ENCODE measurements at places on chromosomes 5 and 9.

GRCh38 chr5:107380654-107381053 lies 290.1 kb downstream of the EFNA5 start:
- H3K27ac ChIP-seq = no peak overlapping the region
- no peaks in the 10 kb centered on the region for H3K36me3 ChIP-seq
- no peaks in the 10 kb centered on the region for H3K27me3 ChIP-seq
- no peak overlapping the region for H3K4me3 ChIP-seq

DNA sequence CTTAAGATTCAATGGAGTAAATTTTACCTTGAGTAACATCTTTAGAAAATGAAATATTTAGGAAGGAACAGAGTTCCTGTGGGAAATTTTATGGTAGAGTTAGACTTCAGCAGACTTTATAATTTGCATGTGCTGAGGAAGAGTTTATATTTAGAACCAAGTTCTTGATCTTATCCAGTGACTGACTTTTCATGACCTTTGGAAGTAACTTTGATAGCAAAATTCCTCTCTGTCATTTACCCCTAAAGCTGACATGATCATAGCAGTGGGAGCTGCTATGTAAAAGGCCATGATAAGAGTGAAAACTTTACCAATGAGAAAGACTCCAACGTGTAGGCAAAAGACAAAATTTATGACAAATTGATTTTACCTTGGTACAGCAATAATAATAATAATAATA lies 1071.8 kb upstream of the DMAC1 start:
- H3K4me3 ChIP-seq = no peak overlapping the region
- H3K36me3 ChIP-seq = no peaks in the 10 kb centered on the region
- DNase-seq = no peak
- no peaks in the 10 kb centered on the region for H3K4me1 ChIP-seq
- no peaks in the 10 kb centered on the region for H3K27me3 ChIP-seq
- H3K27ac ChIP-seq = no peak overlapping the region

DNA sequence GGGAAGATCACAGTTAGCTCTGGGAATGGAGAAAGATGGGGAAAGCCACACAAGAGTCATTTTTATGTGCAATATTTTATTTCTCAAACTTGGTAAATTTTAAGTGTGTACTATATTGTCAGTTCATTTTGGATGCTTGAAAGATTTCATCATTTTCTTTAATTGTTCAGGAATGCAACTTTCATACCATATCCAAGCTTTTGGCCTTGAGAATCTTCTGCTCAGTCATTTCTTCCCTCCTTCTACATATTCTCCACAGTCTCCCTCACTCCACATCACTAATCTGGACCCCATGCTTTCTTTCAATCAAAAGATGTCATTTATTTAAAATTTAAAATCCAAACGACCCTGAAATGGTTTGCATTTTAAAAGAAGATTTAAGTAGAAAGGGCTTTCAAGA lies 135.4 kb downstream of the FAM114A2 start:
- H3K4me1 ChIP-seq = no peaks in the 10 kb centered on the region
- no peak overlapping the region for H3K4me3 ChIP-seq
- H3K27ac ChIP-seq = no peak overlapping the region
- no peak for DNase-seq
- no peaks in the 10 kb centered on the region for H3K36me3 ChIP-seq

GRCh38 chr9:27329291-27329690 lies 32.3 kb upstream of the EQTN start:
- no peak for DNase-seq
- no peak overlapping the region for H3K27ac ChIP-seq
- no peaks in the 10 kb centered on the region for H3K36me3 ChIP-seq
- H3K4me1 ChIP-seq = no peaks in the 10 kb centered on the region
- H3K4me3 ChIP-seq = no peak overlapping the region
